ENCODE measurements at places on chromosomes 5 and 9.

DNA sequence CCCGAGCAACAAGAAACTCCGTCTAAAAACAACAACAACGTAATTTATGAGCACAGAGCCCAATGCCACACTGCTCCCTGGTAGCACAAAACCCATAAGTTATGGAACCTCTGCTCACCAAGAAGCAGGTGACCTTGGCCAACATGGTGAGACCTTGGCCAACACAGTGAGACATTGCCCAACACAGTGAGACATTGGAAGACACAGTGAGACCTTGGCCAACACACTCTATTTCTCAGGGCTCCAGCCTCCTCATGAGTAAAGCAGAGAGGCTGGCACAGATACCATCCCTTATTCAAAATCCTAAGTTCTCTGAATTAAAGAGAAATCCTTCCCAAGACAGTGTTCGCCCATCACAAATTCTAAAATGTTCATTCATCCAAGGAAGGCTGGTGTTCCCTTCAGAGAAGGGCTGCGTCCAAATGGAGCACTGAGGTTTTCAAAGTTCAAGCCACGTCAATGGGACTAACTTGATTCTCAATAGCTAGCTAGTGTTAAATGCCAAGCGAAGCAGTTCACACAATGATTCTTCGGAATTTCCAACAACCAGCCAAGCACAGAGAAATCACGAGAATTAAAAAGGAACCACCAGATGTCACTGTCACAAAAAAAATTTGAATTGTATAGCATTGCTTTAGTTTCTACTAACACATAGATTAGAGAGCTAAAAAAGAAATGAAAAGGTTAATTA, 29.5 kb downstream of the TTC39B start:
- no peak for DNase-seq

DNA sequence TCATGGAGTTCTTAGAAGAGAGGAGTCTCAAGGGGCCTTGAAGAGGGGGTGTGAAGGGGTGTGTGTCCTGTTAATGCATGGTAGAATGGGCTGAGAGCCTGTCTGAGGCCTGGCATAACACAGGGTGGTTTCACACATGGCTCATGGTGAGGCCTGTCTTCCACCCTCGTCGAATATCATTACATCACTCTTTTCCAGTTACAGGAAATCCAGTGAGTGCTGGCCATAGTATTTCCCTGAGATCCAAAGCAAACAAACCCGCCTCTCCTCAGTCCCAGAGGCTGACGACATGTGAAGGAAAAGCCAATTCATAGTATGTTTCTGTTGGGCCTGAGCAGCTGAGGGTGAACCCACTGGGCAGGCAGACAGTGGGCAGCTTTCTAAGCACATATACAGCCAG, 159.4 kb upstream of the NR3C1 start:
- DNase-seq = no peak

DNA sequence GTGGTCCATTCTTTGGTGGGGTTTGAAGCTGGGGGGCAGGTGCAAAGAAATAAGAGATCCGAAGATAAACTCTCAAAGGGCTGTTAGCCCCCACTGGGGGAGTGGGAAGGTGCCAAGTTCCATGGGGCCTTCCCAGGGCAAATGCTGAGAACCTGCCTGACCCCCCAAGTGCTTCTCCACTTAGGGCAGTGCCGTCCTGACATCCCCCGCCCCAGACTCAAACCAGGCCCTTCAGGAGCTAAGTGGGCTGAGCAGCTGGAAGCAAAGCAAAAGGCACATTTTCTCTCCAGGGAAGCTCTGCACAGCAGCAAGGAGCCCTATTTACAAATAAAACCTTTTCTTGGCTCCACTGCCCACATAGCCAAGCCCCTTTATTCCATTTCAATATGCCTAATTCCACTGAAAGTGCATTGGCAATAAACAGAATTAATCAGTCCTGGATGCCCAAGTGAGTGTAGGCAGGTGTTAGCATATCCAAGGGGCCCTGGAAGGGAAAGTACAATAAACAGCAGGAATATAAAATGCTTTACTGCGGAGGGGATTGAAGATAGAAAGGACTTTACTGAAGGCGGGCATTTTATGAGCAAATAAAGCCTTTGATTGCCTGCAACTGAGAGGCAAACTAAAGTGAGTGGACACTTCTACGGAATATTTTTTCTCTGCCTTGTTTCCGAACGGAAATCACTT, 44.6 kb downstream of the WHRN start:
- DNase-seq = no peak

GRCh38 chr5:56900858-56901578, 8.4 kb upstream of the SETD9 start:
- peak; percentile 12 for DNase-seq

- no peak for DNase-seq
Measured at GRCh38 chr5:114363837-114364236, 2.0 kb downstream of the KCNN2 start.

DNA sequence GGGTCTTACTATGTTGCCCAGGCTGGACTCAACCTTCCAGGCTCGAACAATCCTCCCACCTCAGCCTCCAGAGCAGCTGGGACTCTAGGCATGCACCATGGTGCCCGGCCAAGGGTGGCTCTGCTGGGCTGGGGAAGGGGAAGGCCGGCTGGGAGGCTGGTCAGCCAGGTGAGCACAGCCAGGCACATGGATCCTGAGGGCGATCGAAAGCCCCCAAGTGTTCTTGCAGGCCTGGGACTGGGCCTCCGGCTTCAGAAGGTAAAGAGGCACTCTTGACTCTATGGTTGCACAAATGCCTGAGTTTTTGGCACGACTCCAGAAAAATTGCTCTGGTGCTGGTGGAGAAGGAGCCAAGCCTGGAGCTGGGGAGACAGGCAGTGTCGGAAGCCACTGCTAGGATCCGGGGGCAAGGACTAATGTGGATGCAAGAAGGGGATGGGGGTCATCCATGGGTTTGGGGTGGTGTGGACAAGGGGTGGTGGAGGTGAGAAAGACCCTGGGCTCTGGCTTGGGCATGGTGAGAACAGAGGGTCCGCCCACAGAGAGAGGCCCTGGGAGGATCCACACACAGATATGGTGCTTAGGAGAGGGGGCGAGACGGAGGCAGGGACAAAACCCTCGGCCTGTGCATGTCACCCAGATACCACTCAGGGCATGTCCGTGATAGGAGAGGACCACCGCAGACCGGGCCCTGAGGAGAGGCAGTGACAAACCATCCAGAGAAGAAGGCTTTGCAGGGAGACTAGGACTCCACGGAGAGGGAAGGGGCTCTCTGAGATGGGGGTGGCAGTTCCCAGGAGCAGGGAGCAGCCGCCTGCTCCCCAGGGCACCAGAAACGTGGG, 51.1 kb upstream of the COL5A1 start:
- no peak for DNase-seq

- no peak for DNase-seq
Measured at GRCh38 chr5:107900721-107901120, 230.0 kb upstream of the EFNA5 start.

DNA sequence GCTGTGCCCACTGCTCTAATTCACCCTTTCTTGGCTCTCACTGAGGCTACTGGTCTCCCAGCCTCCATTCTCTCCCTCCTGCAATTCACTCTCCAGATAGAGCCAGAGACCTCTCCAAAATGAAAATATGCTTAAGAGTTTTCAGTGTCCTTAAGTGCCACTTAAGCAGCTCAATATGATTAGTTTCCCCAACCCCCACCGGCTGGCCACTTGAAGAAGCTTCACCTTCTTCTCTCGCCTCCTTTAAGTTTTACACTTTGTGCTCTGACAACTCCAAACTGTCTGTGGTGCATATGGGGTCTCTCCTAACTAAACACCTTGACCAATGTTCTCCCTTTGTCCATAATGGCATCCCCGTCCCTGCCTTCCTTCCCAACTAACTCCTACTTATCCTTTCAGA, 53.4 kb downstream of the CDK5RAP2 start:
- no peak for DNase-seq

DNA sequence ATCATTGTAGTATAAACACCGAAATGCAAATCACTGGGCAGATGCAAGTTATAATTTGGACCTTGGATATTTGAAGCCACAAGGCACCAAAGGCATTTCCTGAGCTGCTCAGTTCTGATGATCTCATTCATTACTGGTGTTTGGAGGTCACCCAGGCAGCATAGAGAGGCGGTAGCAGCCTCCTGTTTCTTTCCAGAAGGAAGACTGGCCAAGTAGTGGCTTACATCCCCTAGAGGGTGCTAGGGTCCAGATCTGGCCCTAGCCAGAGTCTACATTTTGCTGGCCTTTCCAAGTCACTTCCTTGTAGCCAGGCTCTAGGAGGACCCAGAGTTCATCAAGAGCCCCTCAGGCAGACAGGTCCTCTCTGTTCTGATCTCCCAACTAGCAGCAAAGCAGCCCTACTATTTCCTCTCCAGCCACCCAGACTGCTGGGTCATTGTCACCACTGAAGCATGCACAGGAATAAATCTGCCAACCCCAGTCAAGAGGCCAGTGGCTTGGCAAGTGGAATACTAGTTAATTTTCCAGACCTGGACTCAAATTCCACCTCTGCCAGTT, 33.4 kb upstream of the TTC1 start:
- no peak for DNase-seq

DNA sequence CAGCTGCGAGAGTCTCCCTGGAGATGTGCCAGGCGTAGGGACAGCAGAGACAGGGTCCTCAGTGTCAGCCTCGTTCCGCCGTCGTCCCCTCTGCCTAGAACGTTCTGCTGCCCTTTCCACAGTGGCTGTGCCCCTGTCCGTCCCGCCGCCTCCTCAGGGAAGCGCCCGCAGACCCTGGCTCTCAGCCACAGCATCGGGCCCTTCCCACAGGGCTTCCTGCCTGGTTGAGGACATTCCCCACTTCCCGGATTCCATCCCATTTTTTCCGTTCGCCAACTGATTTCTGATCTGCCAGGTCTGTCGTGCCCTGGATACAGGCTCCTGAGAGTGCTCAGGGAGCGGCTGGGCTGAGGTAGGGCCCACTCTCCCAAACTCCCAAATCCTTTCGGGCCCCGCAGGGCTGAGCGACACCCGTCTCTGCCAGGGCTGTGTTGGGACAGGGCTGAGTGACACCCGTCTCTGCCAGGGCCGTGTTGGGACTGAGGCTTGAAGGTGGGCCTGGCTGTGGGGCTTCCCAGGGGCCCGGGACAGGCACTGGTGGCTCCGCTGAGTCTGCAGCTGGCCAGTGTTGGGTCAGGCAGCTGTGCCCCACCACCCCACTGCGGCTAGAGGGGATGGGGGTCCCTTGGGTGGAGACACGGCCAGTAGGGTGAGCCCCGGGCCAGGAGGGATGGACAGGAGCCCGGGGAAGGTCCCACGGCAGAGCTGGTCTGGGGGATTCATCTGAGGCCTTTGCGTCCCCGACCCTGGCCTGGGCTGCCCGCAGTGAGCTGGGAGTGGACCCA, 15.9 kb downstream of the DNLZ start:
- DNase-seq = no peak

DNA sequence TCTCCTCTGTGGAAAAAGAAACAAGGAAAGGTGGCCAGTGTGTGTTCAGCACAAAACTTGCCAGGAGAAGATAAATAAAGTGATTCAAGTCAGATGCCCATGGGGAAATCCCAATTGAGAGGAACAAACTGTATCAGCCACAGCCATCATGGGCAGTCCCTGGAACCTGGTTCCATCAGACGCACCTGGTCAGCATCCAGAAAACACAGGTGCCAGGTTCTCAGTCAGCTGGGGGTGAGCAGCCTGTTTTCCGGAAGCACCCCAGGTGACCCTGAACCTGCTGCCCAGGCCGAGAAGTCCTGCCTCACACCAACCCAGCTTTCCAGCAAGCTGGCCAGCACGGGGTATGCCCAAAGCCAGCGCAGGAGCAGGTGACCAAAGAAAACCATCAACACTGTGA, 30.5 kb downstream of the PTCH1 start:
- no peak for DNase-seq

DNA sequence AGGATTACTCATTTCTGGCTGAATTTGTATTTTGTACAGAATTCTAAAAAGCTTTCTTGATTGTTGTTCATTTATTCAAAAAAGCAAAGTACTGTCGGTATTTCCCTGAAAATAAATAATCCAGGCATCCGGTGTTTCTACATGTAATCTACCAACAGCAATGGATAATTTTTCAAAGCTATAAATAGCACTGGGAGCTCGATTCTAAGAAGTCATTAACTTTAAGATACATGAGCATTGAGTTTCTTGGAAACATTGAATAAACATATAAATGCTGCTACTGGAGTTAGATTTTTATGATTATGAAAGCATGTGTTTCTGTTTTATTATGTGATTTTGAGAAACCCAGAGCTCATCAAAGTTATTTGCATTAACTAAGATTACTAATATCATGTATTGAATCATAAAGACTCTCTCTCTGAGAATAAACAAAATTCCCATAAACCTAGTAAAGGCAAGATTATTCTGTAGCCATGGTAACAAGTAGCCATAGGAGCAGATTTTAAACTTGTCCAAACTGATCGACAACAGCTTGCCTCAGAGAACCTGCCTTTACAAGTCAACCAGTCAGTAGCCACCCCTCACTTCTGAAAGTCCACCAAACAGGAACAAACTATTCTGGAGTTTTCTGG, 197.0 kb downstream of the DRD1 start:
- no peak for DNase-seq

DNA sequence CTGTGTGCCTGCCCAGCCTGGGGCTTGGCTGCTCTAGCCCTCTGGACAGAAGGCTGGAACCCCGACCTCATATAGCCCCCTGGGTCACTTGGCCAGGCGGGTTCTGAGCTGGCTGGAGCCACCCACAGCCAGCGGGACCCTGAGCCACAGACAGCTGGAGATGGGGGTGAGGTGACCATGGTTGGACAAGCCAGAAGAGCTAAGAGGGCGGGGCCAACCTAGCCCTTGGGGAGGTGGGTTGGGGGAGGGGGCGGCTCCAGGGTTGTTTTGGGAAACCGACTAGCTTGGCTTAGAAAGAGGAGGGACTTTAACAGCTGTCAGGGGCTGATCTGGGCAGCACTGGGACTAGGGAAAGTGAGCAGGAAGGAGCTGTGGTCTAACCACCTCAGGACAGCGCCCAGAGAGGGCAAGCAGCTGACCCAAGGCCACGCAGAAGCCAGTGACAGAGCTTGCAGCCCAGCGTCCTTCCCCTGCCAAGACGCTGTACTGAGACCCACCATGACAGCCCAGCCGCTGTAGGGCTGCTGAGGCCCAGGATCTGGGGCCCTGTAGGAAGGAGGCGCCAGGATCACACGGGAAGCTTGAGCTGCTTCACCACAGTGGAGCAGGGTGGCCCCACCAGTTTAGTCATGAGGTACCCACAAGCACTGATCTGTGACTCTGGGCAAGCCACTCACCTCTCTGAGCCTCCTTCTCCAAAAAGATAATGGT, 2.2 kb downstream of the AIF1L start:
- DNase-seq = no peak

- no peak for DNase-seq
Measured at GRCh38 chr9:112836394-112836793, 54.3 kb downstream of the SLC46A2 start.

GRCh38 chr9:126508171-126508591, 105.5 kb upstream of the LMX1B start:
- DNase-seq = no peak

GRCh38 chr5:93145019-93145418, 436.0 kb downstream of the NR2F1-AS1 start:
- DNase-seq = no peak

DNA sequence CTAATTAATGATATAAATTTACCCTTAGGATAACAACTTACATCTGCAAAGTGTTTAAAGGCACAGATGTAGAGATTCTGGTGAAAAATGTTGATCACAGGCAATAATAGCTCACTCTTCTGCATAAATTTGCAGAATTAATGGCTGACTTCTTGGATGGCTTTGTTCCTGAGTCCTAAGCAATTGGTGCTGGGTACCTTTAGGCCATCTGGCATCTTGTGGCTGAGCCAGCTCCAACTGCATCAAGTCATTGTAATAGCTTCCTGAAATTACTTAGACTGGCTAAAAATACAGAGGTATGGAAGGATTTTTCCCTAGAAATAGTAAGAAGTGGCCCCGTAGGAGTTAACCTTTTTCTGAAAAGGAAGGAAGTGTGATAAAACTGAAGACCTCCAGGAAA, 118.3 kb upstream of the MINAR2 start:
- no peak for DNase-seq

All from stimulated activated CD8-positive, alpha-beta memory T cell treated with anti-CD3 and anti-CD28 coated beads, Interleukin-2, amount 100 ng/mL, for 1 hour (primary cell).